ENCODE measurements at places on chromosomes 12 and 14.
A peak's percentile ranks its signal among the peaks of the same experiment; 100 is the strongest.

- DNase-seq, result no peak
These were observed 240.2 kb upstream of the CLEC14A start for GRCh38 chr14:38496092-38496491.

DNA sequence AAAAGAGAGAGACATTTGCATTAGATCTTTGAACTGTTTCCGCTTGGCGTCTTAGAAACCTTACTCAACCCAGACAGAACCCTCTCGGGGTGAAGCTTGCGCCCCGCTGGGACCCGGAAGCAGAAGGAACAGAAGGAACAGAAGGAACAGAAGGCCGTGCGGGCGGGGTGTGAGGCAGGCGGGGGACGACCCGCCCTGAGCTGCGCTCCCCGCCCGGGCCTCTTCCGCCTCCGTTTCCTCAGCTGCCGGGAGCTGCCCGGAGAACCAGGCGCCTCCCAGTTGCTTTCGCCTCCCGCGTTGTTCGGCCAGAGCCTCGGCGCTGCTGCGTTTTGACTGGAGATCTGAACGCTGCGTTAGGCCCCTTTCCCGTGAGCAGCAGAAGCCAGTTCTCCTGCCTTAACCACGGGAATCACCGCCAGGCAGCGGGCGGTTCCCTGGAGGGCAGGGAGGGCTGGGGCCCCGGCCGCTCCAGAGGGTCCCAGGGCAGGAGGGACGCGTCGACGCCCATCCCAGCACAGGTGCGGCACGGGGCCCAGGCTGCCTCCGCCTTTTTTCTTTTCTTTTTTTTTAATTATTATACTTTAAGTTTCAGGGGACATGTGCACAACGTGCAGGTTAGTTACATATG, 19.3 kb upstream of the MMP17 start:
- peak; percentile 34 for DNase-seq

GRCh38 chr12:62827042-62827441, 107.9 kb downstream of the PPM1H start:
- no peak for DNase-seq

GRCh38 chr14:50532502-50533240, at the start of gene MAP4K5:
Gene MAP4K5 (minus strand): TSS chr14:50532569. CDS start chr14:50532049, 520 bp downstream.
- DNase-seq, result peak; percentile 81

DNA sequence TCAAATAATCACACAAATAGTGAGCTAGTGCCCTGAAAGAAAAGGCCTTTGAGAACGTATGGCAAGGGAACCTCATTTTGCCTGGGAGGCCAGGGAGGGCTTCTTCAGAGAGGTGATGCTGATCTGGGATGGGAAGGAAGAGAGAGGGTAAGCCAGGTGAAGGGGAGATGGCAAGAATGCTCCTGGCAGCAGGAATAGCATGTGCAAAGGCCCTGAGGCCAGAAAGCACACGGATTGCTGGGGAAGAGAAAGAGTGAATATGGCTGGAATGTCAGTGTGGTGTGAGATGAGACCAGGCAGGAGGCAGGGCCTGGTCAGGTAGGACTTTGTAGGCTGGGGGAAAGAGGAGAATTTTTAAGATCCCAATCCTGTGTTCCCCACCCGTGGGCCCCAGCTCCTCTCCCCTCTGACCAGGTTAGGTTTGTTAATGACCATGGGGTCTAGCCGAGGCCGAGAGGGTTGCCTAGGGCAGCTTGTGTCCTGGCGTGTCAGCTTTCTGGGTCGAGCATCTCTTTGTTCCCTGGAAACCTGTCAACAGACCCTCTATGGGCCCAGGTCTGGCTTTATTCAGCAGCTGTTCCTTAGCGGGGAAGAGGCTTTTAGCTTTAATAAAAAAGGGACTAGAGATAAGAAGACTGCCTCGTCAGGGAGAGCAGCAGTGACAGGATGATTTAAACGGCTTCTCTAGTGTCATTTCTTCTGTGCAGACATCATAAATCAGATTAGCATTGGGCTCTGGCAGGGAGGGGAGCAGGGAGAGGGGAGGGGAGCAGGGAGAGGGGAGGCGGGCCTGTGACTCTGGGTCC, 123.4 kb downstream of the ADCK1 start:
- DNase-seq, result no peak

DNA sequence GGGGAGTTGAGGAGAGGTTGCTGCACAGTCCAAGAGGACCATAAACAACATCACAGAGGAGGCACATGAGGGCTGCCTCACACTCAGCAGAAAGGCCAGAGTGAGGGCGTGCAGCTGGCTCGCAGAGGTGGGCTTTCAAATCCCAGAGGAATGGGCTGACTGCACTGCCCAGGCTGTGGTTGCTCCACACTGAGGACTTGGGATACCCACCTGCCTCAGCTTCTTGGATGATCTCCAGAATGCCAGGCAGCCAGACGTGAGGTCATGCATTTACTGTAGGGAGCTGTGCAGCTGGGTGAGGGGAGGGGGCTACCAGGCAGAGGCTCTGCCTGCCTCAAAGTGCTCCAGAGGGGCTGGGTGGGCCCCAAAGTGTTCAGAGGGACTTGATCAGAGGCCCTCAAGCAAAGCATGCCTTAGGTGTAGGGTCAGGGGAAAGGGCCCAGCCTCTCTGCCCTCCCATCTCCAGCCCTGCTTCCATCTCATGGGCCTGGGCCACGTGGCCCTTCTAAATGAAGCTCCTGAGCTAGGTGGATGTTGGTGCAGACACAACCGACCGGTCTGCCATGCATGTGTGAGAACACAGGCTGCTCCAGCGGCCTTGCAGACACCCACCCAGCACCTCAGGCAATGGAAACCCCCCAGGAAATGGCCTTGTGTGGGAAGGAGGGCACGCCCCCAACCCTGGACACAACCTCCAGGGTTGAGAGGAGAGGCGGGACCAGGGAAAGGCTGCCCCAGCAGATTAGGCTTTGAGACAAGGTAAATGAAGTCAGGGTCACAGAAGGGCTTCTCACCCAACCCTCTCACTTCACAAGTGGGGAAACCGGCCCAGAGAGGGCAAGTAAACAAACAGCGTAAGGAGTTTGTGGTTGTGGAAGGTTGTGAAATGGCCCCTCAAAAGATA, 90.8 kb downstream of the NTF3 start:
- DNase-seq, result no peak

DNA sequence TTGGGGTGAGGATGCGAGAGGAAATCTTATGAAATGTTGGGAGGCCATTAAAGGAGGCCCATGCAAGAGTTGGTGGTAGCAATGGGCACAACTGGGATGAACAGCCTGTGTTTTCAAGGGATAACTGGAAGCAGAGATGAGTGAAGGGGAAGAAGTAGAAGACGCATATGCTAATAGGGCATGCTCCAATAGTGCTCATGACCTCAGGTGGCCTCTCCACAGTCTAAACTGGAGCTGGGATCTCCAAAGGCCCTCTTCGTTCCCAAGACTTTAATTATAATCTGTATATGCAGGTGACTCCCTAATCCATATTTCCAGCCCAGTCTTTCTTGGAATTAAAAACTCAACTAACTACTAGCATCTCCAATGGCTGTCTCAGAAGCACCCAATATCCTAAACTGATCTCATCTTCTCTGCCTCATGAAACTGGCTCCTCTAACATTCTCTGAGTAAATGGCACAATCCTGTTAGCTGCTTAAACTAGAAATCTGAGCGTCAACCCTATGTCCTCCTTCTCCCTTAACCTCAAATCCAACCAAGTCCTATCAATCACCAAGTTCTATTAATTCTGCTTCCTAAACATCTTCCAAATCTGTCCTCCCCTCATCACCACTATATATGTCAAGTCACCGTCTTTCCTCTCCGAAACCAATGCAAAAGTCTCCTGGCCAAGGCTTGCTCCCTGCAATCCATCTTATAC, 2.8 kb upstream of the AJUBA start:
- DNase-seq, result no peak

- DNase-seq, result no peak
These were observed 56.5 kb upstream of the PPFIA2 start for GRCh38 chr12:81815611-81816010.

GRCh38 chr14:84961637-84962036, 568.3 kb upstream of the FLRT2 start:
- DNase-seq, result no peak

DNA sequence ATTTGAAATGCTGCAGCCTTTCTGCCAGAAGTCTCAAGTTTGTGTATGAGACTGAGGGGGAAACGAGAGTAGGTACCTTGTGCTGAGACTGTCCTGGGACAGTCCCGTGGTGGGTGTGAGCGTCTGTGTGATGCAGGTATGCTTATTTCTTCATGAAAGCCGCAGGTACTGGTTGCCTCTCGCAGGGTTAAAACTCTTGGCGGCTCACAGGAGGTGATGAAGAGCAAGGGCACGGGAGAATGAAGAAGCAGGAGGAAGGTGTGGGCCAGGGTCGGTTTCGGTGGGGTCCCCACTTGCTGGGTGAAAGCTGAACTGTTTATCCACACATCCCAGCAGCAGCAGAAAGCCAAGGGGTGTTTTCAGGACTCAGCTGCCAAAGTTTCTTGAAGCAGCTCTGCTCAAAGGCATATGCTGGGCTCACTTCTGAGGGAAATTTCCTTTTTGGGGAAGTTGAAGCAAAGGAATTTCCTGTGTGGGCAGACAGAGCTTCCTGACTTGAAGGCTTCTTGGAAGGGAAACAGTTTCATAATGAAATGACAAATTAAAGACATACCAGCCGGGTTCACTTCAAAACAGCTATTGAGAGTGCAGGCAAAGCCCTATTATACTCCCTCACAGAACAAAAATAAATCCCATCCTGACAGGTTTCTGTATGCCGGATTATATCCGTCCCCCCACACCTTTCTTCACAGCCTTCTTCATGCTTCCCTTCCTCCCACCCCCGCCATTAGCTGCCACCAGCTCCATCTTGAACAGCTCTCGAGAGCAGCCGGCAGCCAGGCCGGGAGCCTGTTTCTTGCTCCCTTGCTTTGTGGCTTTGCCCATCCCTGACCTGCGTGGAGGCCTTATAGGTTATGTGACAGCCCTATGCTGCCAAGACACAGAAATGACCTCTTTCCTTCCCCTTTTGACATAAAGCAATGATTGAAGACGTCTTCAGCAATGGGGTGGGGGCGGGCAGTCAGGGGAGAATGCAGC, 116.6 kb downstream of the ETV6 start:
- DNase-seq, result peak; percentile 99

DNA sequence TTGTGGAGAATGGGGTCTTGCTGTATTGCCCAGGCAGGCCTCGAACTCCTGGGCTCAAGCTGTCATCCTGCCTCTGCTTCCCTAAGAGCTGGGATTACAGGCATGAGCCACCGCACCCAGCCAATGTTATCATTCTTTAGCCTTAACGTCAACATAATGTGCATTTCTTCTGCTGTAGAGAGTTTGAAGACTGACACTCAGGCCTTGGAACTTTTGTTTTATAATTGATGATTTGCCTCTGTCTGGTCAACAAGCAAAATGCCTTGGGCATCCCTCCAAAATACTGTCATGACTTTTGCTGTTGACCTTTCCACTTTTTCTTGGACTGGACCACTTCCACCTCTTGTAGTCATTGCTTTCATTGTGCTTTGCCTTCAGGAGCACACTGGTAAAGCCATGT, 29.0 kb downstream of the FAM234B start:
- no peak for DNase-seq

GRCh38 chr12:15534322-15534721, 212.0 kb downstream of the PTPRO start:
- peak; percentile 74 for DNase-seq

DNA sequence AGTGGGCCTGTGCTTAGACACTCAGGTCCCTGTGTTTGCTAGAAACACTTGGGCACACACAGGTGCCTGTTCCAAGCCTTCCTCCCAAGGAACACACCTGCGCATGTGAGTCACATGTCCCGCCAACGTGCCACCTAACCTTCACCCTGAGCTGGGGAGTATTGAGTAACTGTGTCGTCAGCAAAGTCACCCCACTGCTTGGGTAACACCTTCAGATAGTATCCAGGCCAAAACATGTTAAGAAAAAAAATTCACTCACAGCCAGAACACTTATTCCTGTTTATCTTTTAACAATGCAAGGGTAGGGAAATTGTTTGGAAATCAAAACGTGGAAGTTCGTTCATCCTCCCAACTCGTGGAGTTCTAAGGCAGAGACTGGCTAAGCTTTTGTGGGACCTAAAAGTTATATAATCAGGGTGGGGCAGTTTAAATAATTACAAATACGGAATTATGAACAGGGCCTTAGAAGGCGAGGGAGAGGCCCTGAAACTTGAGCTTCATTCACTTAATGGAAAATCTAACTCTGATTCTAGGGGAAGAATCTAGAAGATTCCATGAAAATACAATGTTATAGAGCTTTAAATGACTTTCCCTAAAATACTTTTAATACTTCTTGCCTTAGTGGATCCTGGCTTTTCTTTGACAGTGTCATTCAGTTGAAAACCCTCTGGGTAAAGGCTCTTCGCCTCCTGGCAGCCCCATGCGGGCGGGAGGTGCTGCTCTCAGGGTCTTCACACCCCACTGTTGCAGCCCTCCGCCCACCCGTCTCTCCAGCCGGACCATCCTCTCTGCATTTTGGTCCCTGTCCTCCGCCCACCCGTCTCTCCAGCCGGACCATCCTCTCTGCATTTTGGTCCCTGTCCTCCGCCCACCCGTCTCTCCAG, 30.3 kb upstream of the ADIPOR2 start:
- DNase-seq, result peak; percentile 10

- DNase-seq, result no peak
These were observed 70.5 kb downstream of the ANKS1B start for GRCh38 chr12:99914206-99914605.

- DNase-seq, result no peak
These were observed 30.3 kb downstream of the DMAC2L start for GRCh38 chr14:50342221-50343078.

GRCh38 chr14:85250414-85251189, 279.3 kb upstream of the FLRT2 start:
- no peak for DNase-seq

- no peak for DNase-seq
These were observed 112.6 kb downstream of the RIMBP2 start for GRCh38 chr12:130603396-130603965.

DNA sequence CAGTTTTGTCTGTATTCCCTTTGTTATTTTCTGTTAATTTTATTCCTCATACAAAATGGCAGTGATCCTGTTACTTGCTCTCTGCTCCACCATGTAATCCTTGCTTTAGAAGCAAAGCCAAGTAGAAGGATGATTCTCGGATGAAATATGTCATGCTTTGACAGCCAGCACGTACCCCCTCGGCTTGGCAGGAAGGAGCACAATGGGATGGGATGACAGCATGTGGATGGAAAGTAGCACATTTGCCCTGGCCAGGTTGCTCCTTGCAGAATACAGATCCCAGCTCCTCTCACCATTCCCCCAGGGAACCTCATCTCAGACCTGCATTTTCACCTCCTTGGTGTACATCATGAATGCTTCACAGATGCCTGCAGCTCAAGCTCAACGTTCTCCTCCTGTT, 35.1 kb upstream of the ATF1 start:
- DNase-seq, result no peak

DNA sequence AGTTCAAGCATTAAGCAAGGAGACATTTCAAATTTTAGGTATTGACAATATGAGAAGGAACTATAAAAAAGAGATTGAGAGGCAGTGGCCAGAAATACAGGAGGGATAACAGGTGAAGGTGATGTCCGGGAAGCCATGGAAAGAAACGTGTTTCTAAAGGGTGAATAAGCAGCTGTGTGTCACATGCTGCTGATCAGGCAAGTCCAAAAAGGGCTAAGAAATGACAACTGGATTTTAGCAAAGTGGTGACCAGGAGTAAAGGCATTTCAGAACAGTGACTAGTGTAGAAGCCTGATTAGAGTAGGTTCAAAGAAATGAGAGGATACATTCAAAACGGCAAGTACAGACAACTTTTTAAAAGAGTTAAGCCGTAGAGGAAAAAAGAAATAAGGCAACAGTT, 204.3 kb upstream of the DIO2 start:
- no peak for DNase-seq

All from inflammatory macrophage treated with lipopolysaccharide for 1 hour (primary cell).